Activated CD4-positive, alpha-beta memory T cell treated with anti-CD3 and anti-CD28 coated beads, Interleukin-2, amount 10 ng/mL, durations not matched to agents 7 days and 5 days (primary cell): ENCODE measurements at places on chromosomes 3 and 15. TPM values are rescaled to one million over a fixed set of nuclear protein-coding genes. Genes with fewer than 3 reads are reported as not detected.

The NRG4 gene
- not detected for total RNA-seq

DNA sequence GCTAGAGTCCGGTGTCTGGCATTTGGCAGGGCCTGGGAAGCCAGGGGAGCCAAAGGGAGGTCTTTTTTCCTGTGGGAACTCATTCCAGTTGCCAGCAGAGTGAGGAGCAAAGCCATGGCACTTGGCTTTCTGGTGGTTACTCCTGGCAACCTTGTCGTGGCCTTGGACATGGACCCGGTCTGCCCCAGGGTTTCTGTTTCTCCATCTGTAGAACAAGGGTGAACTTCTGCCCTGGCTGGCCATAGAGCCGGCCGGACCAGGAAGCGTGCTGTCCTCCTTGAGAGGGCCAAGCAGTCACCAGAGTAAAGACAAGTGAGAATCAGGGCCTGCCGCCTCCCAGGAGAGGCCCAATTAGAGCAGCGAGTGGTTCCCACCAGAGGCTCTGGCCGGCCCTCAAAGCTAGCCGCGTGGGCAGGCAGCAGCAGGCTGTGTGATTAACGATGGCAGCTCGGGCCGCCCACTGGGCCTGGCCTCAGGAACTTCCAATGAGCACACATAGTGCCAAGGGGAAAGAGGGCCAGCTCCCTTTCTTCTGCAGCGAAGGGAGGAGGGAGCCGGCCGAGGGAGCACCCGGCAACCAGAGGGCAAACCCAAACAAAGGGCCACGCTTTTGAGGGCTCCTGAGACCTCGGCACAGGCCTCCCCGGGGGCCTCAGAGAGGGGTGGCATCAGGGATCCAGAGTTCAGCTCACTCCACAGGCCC is 29.1 kb upstream of the ELP6 start:
- no peak for DNase-seq

The LOXL1 gene
- 9.1 TPM for total RNA-seq

GRCh38 chr3:112482675-112483074 is 16.6 kb downstream of the BTLA start:
- DNase-seq = no peak
